ENCODE measurements at places on chromosomes 3 and 15. TPM values are rescaled to one million over a fixed set of nuclear protein-coding genes. Genes with fewer than 3 reads are reported as not detected.
A peak's percentile ranks its signal among the peaks of the same experiment; 100 is the strongest.

Gene GABRB3
- not detected for total RNA-seq

Gene CIB1
- 151 TPM for total RNA-seq

Gene ZFAND6
- 30.7 TPM for total RNA-seq

Gene IMP3
- total RNA-seq: 101 TPM

- H3K4me1 ChIP-seq: peaks cover 17% of the 10 kb centered on the region
- H3K27me3 ChIP-seq: no peaks in the 10 kb centered on the region
- H3K27ac ChIP-seq: peak overlapping the region; percentile 83
- peak; percentile 66 for DNase-seq
These were observed 18.4 kb downstream of the GYG1 start for GRCh38 chr3:149009732-149010131.

- H3K4me3 ChIP-seq: no peak overlapping the region
- peaks cover 13% of the 10 kb centered on the region for H3K4me1 ChIP-seq
- no peak for DNase-seq
- H3K36me3 ChIP-seq: no peaks in the 10 kb centered on the region
- H3K27me3 ChIP-seq: no peaks in the 10 kb centered on the region
These were observed 68.2 kb downstream of the CD200R1L start for GRCh38 chr3:112778353-112778948.

DNA sequence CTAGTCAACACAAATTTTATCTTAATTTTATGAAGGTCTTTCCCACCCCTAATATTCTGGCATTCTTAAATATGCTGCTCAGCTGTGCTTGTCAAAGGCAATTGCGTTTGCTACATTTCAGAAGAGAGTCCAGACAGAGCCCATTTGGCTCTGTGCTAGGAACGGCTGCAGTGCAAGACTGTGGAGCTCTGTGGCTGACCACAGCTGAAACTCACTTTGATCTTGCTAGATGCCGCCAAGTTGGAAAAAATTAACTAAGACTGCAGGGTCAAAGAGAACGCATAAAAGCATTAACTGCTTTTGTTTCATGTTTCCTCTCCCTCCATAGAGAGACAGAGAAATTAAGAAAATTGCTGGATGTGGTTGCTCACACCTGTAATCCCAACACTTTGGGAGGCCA lies 7.6 kb upstream of the PPP1R2 start:
- peak overlapping the region; percentile 60 for H3K4me3 ChIP-seq
- no peaks in the 10 kb centered on the region for H3K27me3 ChIP-seq
- no peaks in the 10 kb centered on the region for H3K36me3 ChIP-seq

Measured in activated CD8-positive, alpha-beta T cell treated with anti-CD3 and anti-CD28 coated beads for 36 hours (primary cell).